ENCODE measurements at places on chromosomes 6 and 20. TPM values are rescaled to one million over a fixed set of nuclear protein-coding genes. Genes with fewer than 3 reads are reported as not detected.

RIMS4 gene
- total RNA-seq: 2.4 TPM

KCNG1 gene
- total RNA-seq: 52.5 TPM

GNRH2 gene
- not detected for total RNA-seq

NT5E gene
- 21.7 TPM for total RNA-seq

GGTLC1 gene
- not detected for total RNA-seq

NINL gene
- total RNA-seq: 14.4 TPM

MAP3K5 gene
- 1.7 TPM for total RNA-seq

CRISP2 gene
- not detected for total RNA-seq

TMEM217 gene
- 0.60 TPM for total RNA-seq

KCNQ5 gene
- total RNA-seq: 1.4 TPM

ARID1B gene
- 15.1 TPM for total RNA-seq

ZSWIM3 gene
- 1.5 TPM for total RNA-seq

GPR63 gene
- 0.30 TPM for total RNA-seq

DTD1 gene
- total RNA-seq: 74.4 TPM

GMPR gene
- 3.5 TPM for total RNA-seq

TUBB1 gene
- total RNA-seq: not detected

FOXF2 gene
- 19.5 TPM for total RNA-seq

SLPI gene
- total RNA-seq: 11.9 TPM

BMP6 gene
- total RNA-seq: 14.8 TPM

NOX3 gene
- total RNA-seq: not detected

MRAP2 gene
- 1.9 TPM for total RNA-seq

JAG1 gene
- 49.0 TPM for total RNA-seq

PRL gene
- not detected for total RNA-seq

EMILIN3 gene
- 0.51 TPM for total RNA-seq

C2 gene
- total RNA-seq: 0.30 TPM

ECT2L gene
- total RNA-seq: not detected

DNAH8 gene
- total RNA-seq: not detected

SLC17A1 gene
- not detected for total RNA-seq

LGSN gene
- 1.9 TPM for total RNA-seq

EPHA7 gene
- 0.11 TPM for total RNA-seq

KCNS1 gene
- not detected for total RNA-seq

IGF2R gene
- 33.6 TPM for total RNA-seq

PRND gene
- total RNA-seq: not detected

KCNK16 gene
- total RNA-seq: not detected

SLC32A1 gene
- total RNA-seq: not detected

BCLAF1 gene
- total RNA-seq: 87.1 TPM
